Activated T-cell treated with anti-CD3 and anti-CD28 coated beads, Interleukin-2, amount 50 U/mL, for 72 hours (primary cell): ENCODE measurements at places on chromosomes 1 and 21.

GRCh38 chr1:118148034-118148433, 37.0 kb downstream of the SPAG17 start:
- H3K27ac ChIP-seq, result no peak overlapping the region
- H3K36me3 ChIP-seq, result no peaks in the 10 kb centered on the region
- DNase-seq, result no peak
- no peaks in the 10 kb centered on the region for H3K4me1 ChIP-seq
- H3K4me3 ChIP-seq, result no peak overlapping the region
- H3K27me3 ChIP-seq, result no peaks in the 10 kb centered on the region

GRCh38 chr1:89243046-89243445, 29.6 kb downstream of the GBP5 start:
- H3K27ac ChIP-seq, result no peak overlapping the region
- no peaks in the 10 kb centered on the region for H3K4me1 ChIP-seq
- H3K27me3 ChIP-seq, result no peaks in the 10 kb centered on the region
- no peak for DNase-seq

DNA sequence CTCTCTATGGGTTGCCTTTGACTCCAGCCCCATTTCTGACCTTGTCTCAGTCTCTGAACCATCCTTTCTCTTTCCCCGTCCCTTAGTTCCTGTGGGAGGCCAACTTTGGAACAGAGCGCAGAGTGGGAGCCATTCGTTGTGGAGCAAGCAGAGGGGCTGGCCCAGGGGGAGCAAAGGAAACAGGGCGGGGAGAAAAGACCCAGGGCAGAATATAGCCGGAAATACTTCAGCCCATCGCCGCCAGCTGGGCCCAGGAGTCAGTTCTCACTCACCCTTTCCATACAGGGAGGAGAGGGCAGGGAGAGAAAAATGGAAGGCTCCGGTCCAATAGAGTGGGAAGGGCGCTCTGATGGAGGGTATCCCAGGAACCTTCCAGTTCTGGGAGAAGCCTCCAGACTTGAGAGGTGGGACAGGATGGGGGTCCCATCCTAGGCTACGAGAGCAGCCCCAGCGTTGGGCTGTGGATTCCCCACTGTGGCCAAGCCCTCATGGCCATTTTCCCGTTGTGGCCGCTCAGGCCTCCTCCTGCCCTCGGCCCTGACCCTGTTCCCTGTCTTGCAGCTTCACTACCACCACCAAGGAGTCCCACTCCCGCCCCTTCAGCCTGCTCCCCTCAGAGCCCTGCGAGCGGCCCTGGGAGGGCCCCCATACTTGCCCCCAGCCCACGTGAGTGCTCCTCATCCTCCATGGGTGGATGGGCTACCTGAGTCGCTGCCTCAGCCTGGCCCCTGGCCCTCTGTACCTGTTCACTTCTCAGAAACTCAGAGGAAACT, 10.9 kb downstream of the PEAR1 start:
- no peaks in the 10 kb centered on the region for H3K36me3 ChIP-seq
- H3K4me1 ChIP-seq, result no peaks in the 10 kb centered on the region
- H3K4me3 ChIP-seq, result no peak overlapping the region
- no peaks in the 10 kb centered on the region for H3K27me3 ChIP-seq

GRCh38 chr21:26388731-26389231, 184.3 kb downstream of the CYYR1 start:
- DNase-seq, result no peak
- no peaks in the 10 kb centered on the region for H3K4me1 ChIP-seq
- H3K27me3 ChIP-seq, result no peaks in the 10 kb centered on the region
- peaks cover 2% of the 10 kb centered on the region for H3K36me3 ChIP-seq
- H3K4me3 ChIP-seq, result no peak overlapping the region
